Activated naive CD4-positive, alpha-beta T cell treated with anti-CD3 and anti-CD28 coated beads for 36 hours (primary cell): ENCODE measurements at places on chromosomes 3 and 15. TPM values are rescaled to one million over a fixed set of nuclear protein-coding genes. Genes with fewer than 3 reads are reported as not detected.

GRCh38 chr3:54897028-54897711 lies 30.7 kb downstream of the LRTM1 start:
- no peaks in the 10 kb centered on the region for H3K36me3 ChIP-seq
- H3K27me3 ChIP-seq: no peaks in the 10 kb centered on the region
- no peak overlapping the region for H3K27ac ChIP-seq
- H3K4me1 ChIP-seq: no peaks in the 10 kb centered on the region

DNA sequence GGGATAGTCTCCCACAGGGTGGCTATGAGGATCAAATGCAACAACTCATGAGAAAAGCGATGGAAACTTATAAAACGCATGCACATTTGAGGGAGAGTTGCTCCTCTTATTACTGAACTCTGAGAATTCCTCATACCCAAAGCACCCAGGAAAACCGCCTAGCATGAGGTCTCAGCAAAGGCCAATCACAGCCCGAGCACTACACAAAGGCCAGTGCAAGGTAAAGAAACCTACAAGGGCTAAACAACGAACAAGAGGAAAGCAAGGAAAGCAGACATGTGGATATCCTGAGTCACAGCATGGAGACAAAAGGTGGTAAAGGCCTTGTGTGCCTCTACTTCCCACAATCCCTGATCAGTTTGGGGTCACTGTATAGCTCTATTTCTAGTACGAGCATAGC lies 7.1 kb downstream of the RAB43 start:
- peak overlapping the region; percentile 96 for H3K27ac ChIP-seq
- peaks cover 81% of the 10 kb centered on the region for H3K4me1 ChIP-seq
- H3K27me3 ChIP-seq: no peaks in the 10 kb centered on the region

- H3K4me1 ChIP-seq: no peaks in the 10 kb centered on the region
- no peak overlapping the region for H3K27ac ChIP-seq
- no peaks in the 10 kb centered on the region for H3K36me3 ChIP-seq
- DNase-seq: peak; percentile 38
- H3K27me3 ChIP-seq: peaks cover 13% of the 10 kb centered on the region
Measured at GRCh38 chr15:26260517-26261133, 397.5 kb upstream of the ATP10A start.

DNA sequence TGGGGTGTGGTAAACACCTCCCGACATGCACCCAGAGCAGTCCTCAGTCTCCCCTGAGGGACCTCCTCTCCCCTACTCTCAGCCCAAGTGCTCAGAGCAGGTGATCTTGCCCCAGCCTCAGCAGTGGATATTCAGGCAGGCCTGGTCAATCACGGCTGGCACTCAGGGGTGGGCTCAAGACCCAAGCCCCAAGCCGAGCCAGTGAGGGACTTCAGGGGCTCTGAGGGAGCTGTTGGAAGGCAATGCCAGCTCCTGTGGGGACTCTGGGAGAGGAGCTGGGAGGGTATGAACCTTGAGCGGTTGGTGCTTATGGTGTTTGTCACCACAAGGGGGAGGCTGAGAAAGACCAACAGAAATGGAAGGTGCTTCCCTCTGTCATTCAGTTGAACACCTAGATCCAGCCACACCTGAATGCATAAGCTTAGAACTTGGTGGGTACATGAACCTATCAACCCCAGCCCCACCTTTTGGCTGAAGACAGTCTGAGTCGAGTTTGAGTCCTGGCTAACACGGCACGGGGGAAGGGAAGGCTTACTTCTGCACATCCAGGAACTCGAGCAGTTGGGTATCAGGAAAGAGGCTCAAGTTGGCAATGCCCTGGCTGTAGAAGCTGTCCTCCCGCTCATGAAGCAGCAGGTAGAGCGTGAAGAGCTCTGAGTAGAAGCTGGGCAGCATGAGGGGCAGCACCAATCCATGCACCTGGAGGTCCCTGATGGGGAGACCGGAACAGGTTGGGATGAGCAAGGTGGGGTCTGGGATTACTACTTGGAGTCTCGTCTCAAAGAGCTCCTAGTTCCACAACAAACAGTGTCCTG lies 19.2 kb downstream of the ALS2CL start:
- DNase-seq: peak; percentile 1
- H3K27ac ChIP-seq: no peak overlapping the region
- no peaks in the 10 kb centered on the region for H3K4me1 ChIP-seq
- peaks cover 6% of the 10 kb centered on the region for H3K36me3 ChIP-seq

- no peak overlapping the region for H3K4me3 ChIP-seq
- peaks cover 6% of the 10 kb centered on the region for H3K36me3 ChIP-seq
- no peaks in the 10 kb centered on the region for H3K27me3 ChIP-seq
- DNase-seq: no peak
- H3K4me1 ChIP-seq: no peaks in the 10 kb centered on the region
Measured at GRCh38 chr3:52494445-52494844, 693 bp upstream of the STAB1 start.

DNA sequence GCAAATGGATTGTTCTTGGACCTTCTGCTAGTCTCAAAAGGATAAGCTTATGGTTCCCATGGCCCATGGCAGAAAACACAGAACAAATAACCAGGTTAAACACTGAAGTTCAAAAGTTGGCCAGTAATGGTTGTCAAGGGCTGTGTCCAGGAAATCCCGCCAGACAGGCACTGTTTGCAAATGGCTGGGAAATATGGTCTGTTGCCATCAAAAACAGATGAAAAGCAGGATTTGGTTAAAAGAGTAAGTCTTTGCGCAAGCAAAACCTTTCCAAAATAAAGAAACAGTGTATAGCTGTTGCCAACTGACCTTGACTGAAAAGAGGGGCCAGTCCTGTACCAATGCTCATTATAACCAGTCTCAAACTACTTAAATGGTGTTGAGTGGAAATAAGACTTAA lies 58.6 kb downstream of the WWTR1 start:
- H3K27ac ChIP-seq: no peak overlapping the region
- no peaks in the 10 kb centered on the region for H3K4me1 ChIP-seq
- H3K36me3 ChIP-seq: no peaks in the 10 kb centered on the region
- no peak overlapping the region for H3K4me3 ChIP-seq

DNA sequence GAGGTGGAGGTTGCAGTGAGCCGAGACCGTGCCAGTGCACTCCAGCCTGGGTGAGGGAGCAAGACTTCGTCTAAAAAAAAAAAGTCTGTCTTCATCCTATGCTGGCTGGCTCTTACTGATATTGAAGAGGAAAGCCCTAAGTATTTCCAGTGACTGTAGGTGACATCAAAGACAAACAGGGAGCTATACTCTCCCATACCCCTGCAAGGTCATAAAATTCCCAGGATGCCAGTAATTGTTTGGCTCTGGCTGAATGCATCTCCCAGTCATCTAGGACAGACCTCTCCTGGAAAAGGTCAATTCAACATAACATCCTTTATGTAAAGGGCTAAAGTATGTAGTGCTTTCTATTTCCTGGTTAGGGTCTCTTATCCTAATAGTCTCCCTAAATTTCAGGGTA lies 8.0 kb downstream of the ZBBX start:
- no peak overlapping the region for H3K27ac ChIP-seq
- peaks cover 2% of the 10 kb centered on the region for H3K27me3 ChIP-seq
- H3K36me3 ChIP-seq: no peaks in the 10 kb centered on the region

- no peak for DNase-seq
- H3K36me3 ChIP-seq: peaks cover 2% of the 10 kb centered on the region
- H3K27ac ChIP-seq: no peak overlapping the region
- H3K27me3 ChIP-seq: no peaks in the 10 kb centered on the region
- H3K4me3 ChIP-seq: no peak overlapping the region
Measured at GRCh38 chr15:51536965-51537574, 85.5 kb downstream of the DMXL2 start.

- H3K27ac ChIP-seq: no peak overlapping the region
- no peaks in the 10 kb centered on the region for H3K27me3 ChIP-seq
- DNase-seq: no peak
- peaks cover 52% of the 10 kb centered on the region for H3K4me1 ChIP-seq
- no peak overlapping the region for H3K4me3 ChIP-seq
Measured at GRCh38 chr15:58475573-58476524, 44.1 kb downstream of the LIPC start.

- no peaks in the 10 kb centered on the region for H3K27me3 ChIP-seq
- no peak overlapping the region for H3K4me3 ChIP-seq
- no peak overlapping the region for H3K27ac ChIP-seq
- no peaks in the 10 kb centered on the region for H3K36me3 ChIP-seq
Measured at GRCh38 chr3:98008855-98009254, 26.3 kb downstream of the GABRR3 start.

- no peak overlapping the region for H3K27ac ChIP-seq
- no peak overlapping the region for H3K4me3 ChIP-seq
- peaks cover 15% of the 10 kb centered on the region for H3K4me1 ChIP-seq
- H3K36me3 ChIP-seq: peaks cover 8% of the 10 kb centered on the region
Measured at GRCh38 chr15:68823561-68823960, 2.9 kb upstream of the ANP32A start.

DNA sequence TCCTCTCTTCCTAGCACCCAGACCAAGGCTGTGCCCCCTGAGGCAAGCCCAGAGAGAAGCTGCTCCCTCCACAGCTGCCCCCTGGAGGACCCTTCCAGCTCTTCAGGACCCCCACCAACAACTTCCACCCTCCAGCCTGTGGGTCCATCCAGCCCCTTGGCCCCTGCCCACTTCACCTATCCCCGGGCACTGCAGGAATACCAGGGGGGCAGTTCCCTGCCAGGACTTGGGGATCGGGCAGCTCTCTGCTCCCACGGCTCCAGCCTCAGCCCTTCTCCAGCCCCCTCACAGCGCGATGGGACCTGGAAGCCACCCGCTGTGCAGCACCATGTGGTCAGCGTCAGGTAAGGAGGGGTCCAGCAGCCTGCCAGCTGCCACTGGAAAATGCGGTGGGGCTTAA lies 5.6 kb downstream of the DISP2 start:
- no peak for DNase-seq
- no peaks in the 10 kb centered on the region for H3K27me3 ChIP-seq
- no peak overlapping the region for H3K4me3 ChIP-seq
- no peak overlapping the region for H3K27ac ChIP-seq
- peaks cover 13% of the 10 kb centered on the region for H3K4me1 ChIP-seq

DNA sequence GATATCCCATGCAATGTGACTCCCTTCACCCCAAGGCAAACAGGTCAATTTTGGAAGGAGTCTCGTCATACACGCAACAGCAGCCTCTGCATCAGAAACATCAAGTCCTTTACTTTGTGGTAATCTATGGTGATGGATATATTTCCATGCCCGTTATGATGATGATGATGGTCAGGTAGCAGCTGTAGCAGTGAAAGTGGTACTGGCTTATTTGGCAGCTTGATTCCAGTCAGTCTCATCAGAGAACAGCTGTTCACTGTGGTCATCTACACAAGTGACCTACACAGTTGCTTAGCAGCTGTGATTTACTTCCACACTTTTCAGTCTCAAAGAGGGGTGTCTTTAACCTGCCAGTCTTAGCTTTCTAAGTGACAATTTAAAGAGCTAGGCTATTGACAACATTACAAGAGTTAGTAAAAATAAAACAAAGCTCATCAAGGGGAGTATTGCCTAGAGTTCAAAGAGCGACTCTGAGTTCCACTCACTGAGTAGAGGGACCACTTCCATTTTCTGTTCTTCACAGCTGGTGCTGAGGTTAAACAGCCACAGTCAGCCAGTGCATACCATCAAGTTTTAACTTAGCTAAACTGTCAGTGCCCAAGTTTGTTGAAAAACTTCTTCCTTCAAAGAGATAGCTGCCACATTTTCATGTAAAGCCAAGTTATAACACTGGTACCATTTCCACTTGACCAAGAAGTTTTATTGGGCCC lies 587.4 kb upstream of the KCNMB2 start:
- H3K36me3 ChIP-seq: peaks cover 2% of the 10 kb centered on the region
- no peak overlapping the region for H3K4me3 ChIP-seq
- peaks cover 20% of the 10 kb centered on the region for H3K4me1 ChIP-seq

DNA sequence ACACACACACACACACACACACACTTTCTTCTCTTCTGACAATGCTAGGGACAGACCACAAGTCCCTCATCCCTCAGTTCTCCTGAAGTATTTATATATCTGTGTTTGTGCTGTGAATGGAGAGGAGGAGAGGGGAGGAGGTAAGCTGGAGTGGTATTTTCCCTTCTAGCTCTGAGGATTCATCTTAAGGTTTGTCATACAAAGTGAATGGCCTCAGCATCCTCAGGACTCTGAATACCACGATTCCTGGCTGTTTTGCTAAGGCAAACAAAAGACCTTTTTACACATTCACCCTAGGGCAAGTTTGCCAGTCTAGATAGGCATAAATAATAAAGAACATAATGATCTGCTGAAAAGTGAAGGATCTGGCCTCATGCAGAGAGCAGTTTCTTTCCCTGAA lies 65.7 kb upstream of the CHMP2B start:
- H3K4me1 ChIP-seq: no peaks in the 10 kb centered on the region
- DNase-seq: no peak
- no peak overlapping the region for H3K27ac ChIP-seq
- no peak overlapping the region for H3K4me3 ChIP-seq
- no peaks in the 10 kb centered on the region for H3K36me3 ChIP-seq

GRCh38 chr15:40471105-40471807 lies 472 bp downstream of the CHST14 start:
- DNase-seq: peak; percentile 26
- peaks cover 5% of the 10 kb centered on the region for H3K36me3 ChIP-seq
- H3K4me1 ChIP-seq: peaks cover 25% of the 10 kb centered on the region
- H3K27ac ChIP-seq: no peak overlapping the region
- H3K4me3 ChIP-seq: peak overlapping the region; percentile 83
- no peaks in the 10 kb centered on the region for H3K27me3 ChIP-seq

- no peak for DNase-seq
- peaks cover 6% of the 10 kb centered on the region for H3K4me1 ChIP-seq
- no peak overlapping the region for H3K27ac ChIP-seq
- H3K27me3 ChIP-seq: no peaks in the 10 kb centered on the region
- H3K4me3 ChIP-seq: no peak overlapping the region
Measured at GRCh38 chr3:127573912-127574311, 16.6 kb downstream of the TPRA1 start.

DNA sequence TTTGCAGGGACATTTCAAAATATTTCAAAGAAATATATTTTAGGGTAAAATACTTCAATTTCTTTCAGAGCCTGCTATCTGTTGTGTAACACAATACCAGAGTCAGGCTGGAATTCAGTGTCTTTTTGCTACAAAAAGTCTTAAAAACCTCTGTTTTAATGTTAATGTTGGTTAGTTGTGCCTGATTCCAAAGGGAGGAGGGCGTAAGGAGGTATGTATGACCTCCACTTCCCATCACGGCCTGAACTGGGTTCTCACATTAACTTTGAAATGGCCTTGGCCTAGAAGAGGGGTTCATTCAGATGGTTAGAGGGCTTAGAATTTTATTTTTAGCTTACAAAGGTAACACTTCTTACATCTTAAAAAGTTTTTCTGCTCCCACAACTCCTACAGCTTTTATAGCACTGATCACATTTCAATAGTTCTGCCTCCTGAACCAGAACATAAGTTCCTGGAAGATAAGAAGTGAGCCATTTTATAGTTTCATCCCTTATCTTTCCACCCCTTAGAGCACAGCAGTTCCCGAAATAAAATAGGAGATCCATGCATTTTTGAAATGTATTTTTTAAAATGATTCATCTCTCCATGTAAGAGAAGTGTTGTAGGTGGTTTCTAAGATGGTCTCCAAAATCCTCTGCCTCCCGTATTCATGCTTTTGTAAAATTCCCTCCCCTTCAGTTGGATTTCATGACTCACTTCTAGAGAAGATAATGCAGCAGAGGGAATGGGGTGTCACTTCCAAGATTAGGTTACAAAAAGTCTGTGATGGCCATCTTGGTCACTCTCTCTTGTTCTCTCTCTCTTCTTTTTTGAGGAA lies 543.1 kb upstream of the NECTIN3 start:
- H3K36me3 ChIP-seq: no peaks in the 10 kb centered on the region
- H3K4me3 ChIP-seq: no peak overlapping the region
- H3K27me3 ChIP-seq: peaks cover 13% of the 10 kb centered on the region
- DNase-seq: no peak

Gene DUOXA1
- total RNA-seq: not detected

Gene EPHA6
- total RNA-seq: not detected

Gene SENP8
- total RNA-seq: 2.0 TPM

Gene NEK10
- total RNA-seq: 0.07 TPM

Gene CRYGS
- total RNA-seq: 1.5 TPM
